Stimulated activated CD8-positive, alpha-beta memory T cell treated with anti-CD3 and anti-CD28 coated beads, Interleukin-2, amount 100 ng/mL, for 1 hour (primary cell): ENCODE measurements at places on chromosomes 6 and 20.
A peak's percentile ranks its signal among the peaks of the same experiment; 100 is the strongest.

DNA sequence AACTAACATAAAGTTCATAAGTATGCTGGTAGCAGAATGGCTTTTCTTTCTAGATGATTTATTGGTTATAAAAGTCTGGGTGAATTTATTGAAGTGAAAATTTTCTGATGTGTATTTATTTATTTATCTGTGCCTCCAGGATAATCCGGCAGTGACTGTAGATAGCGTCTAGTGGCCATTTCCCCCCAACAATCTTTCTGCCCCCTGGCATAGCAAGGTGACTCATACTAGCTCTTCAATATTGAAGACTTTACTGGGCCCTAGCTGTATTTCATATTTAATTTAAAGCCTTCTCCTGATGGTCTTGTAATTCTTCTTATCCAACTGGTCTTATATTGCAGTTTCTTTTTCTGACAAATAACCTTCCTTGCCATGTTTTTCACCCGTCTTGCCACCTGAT is 154.1 kb upstream of the SGK1 start:
- DNase-seq = no peak

DNA sequence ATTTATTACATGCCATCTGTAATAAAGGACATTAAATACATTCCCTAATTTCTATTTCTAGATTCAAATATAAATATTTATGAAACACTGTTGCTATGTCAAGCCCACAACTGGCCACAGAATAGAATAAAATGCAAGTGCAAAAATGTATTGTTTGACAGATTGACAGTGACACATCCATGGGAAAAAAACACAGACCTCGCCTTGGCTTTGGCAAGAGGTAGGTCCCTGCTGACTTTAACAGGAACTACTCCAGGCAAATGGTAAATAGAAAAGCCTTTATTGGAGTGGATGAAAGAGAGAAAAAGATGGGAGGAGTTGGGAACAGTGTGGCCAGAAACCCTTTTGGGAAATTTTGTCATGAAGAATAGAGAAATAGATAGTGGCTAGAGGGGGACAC is 622.9 kb downstream of the UTRN start:
- DNase-seq = no peak

DNA sequence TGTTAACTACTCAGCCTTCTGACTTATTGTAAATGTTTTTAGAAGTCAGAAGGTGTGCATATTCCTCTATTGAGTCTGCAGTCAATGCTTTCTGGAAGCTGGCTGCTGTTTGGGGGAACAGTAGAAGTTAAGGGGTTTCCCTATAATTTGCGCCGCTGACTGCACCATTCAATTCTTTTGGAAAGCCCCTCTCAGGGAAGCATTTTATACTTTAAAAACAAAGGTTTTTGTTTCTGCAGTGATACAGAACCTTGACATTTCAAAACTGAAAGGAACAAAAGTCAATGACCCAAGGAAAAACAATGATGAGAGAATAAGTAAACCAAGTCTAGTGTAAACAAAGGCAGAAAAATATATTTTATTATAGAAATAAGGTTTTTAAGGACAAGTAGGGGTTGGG is 120.8 kb upstream of the TNFAIP3 start:
- no peak for DNase-seq

GRCh38 chr20:61881416-61881815 is 184.3 kb downstream of the TAF4 start:
- no peak for DNase-seq

DNA sequence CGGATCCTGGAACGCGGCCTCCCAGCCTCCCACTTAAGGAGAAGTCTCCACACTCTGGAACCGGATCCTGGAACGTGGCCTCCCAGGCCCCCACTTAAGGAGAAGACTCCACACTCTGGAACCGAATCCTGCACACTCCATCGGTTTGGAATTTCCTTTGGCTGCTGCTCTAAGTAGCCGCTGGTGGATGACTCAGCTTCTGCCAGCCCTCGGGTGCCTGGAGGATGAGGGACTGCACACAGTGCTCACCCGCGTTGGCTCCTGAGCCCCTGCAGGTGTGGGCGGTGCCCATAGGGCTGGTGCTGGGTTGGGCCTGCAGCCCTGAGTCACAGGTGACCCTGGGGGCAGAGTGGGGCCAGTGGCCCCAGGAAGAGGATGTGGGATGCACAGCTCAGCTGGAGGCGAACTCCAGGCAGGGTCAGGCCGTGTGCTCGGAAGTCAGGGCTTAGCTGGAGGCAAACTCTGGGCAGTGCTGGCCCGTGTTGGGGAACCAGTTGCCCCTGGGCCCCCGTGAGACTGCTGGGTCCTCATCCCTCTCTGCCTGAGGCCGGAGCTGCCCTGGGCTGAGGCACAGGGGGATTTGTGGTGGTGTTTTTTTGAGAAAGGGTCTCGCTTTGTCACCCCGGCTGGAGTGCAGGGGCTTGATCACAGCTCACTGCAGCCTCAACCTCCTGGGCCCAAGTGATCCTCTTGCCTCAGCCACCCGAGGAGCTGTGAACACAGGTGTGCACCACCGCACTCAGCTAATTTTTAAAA is 13.9 kb upstream of the TNFRSF6B start:
- no peak for DNase-seq

- no peak for DNase-seq
These were observed 64.7 kb downstream of the SASH1 start for GRCh38 chr6:148407372-148407771.

DNA sequence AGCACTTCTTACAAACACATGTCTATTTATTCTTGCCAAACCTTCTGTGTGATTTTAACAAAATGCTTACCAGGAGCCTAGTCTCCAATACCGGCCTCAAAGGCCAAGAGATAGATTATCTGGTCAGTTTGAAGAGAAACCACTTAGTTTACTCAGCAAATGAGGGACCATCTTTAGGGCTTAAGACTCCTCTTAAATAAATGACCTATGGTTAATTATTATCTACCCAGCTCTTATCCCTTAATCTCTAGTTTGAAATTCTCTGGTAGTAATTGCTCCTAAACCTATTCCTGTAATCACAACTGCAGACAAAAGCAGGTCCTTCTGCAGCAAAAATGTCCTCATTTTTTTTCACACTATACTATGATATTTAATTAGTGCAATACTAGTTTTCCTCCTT is 301.8 kb downstream of the KIF16B start:
- no peak for DNase-seq

GRCh38 chr6:96626759-96627364 is 63.9 kb downstream of the FHL5 start:
- DNase-seq = no peak

DNA sequence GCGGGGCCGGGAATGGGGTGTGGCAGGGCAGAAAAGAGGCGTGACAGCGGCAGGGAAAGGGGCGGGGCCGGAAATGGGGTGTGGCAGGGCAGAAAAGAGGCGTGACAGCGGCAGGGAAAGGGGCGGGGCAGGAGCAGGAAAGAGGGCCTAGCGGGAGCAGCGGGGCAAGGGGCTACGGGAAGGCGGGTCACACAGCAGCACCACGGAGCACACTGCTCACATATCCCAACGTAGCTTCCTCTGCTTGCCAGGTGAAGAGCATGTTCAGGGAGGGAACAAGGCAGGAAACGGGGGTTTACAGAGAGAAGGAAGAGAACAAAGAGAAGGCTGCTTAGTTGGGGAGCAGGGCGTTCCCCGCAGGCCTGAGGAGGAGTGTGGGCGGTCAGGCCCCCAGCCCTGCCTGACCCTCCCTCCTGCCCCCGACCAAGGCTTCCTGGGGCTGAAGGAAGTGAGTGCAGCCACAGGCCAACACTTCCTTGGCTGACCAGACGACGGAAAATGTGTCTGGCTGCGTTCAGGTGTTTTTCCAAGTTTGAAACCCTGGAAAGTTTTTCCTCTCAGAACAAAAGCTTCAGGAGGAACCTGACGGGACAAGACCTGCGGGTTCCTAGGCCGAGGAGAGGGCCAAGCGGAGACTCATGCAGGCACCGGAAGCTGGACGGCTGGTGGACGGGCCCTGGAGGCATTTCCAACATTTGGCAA is 13.8 kb downstream of the UCKL1 start:
- DNase-seq = no peak

- DNase-seq = no peak
These were observed 23.6 kb upstream of the LMBRD1 start for GRCh38 chr6:69820438-69820837.

- DNase-seq = no peak
These were observed 59.2 kb downstream of the RBM38 start for GRCh38 chr20:57450419-57450818.

GRCh38 chr6:64932486-64932885 is 774.5 kb downstream of the EYS start:
- DNase-seq = no peak

GRCh38 chr6:122666418-122666817 is 56.2 kb downstream of the PKIB start:
- no peak for DNase-seq

DNA sequence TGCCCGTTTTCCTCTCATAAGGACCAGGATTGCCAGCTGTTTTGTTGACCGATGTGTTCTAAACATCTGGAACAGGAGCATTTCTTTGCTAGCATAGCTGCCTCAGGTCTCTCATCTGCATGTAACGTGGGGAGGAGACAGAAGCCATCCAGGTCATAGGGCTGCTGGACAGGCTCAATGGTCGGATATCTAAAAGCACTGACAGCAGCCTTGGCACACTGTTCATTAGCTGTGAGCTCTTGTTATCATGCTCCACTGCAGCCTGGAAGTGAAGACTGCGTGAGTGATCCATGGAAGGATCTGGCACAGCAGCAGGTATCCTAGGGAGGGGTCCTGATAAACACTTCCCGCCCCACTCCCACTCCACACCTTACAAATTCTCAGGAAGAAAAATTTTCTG is 175.3 kb downstream of the LRFN2 start:
- no peak for DNase-seq

DNA sequence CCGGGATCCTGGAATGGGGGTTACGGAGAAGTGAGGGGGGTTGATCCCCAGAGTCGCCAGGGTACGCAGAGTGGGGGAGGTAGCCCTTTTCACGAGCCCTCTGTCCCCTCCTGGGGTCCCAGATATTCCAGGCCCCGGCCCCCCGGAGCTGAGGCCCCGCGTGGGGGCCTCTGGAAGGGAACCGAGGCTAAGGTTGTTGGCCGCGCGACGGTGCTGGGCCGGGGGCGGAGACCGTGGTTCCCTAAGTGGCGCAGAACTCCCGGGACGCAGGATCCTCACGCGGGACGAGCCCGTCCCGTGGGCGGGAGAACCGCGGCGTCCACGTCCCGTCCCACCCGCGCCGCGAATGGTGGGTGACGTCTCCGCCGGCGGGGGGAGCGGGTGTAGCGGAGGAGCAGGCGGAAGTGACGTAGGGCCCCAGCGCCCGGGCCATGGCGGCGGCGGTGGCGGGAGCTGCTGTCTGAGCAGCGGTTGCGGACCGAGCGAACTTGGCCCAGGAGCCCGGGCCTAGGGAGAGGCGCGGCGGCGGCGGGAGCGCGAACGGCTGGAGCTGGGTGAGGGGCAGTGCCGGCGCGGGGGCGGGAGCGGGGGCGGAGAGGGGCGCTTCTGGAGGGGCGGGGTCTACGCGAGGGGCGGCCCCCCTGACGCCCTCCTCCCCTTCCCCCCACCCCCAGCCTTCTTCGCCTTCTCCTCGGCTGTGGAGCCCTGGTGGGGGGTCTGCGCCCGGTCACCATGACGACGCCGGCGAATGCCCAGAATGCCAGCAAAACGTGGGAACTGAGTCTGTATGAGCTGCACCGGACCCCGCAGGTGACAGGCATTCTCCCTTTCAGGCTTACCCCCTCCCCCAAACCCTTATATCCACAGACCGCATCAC is at the start of gene RING1:
TSS of gene RING1 (plus strand) at position 410 of the 877 bp plus-strand sequence. CDS start at position 733, 323 bp downstream.
- peak; percentile 79 for DNase-seq

- DNase-seq = no peak
These were observed 288.0 kb downstream of the TSHZ2 start for GRCh38 chr20:53260168-53260567.

- no peak for DNase-seq
These were observed 50.0 kb downstream of the ADAT2 start for GRCh38 chr6:143400258-143401067.

GRCh38 chr6:85402922-85403321 is 47.0 kb upstream of the NT5E start:
- no peak for DNase-seq

DNA sequence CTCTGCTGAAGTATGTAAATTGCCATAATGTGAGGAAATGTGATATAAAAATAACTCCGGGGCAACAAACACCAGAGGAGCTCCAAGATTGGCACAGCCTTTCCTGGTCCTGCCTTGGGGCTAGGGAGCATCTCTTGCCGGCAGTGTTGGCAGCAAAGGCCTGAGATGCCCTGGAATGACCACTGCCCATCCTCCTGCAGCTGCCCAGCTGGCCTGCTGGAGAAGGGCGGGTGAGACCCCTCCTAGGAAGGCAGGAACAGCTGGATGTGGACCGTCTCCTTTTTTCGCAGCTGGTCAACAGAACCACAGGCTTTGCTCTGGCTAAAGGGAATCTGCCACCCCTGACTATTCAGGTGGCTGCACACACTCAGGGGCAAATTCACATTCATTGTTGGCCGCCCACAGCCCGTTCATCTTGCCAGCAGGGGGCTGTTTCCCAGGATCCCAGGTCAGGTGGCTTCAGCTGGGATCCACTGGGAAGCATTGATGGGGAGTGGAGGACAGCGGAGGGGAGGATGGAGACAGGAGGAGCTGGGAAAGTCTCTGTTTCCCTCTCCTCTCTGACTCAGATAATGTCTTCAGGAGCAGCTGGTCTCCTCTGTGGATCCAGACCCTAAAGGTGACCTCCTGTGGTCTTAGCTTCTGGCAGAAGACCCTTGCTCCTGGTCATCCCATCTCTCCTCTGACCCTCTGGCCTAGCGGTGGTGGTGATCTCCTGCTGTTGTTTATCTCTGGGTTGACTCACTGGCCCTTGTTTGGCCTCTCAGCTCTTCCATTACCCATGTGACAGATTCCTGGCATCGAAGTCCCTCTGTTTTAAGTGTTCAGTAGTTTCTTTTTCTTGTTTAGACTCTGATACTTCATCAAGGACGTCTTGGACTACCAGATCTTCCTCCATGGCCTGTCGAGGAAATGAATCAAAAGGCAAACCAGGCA is 336.7 kb downstream of the DHX35 start:
- DNase-seq = no peak

DNA sequence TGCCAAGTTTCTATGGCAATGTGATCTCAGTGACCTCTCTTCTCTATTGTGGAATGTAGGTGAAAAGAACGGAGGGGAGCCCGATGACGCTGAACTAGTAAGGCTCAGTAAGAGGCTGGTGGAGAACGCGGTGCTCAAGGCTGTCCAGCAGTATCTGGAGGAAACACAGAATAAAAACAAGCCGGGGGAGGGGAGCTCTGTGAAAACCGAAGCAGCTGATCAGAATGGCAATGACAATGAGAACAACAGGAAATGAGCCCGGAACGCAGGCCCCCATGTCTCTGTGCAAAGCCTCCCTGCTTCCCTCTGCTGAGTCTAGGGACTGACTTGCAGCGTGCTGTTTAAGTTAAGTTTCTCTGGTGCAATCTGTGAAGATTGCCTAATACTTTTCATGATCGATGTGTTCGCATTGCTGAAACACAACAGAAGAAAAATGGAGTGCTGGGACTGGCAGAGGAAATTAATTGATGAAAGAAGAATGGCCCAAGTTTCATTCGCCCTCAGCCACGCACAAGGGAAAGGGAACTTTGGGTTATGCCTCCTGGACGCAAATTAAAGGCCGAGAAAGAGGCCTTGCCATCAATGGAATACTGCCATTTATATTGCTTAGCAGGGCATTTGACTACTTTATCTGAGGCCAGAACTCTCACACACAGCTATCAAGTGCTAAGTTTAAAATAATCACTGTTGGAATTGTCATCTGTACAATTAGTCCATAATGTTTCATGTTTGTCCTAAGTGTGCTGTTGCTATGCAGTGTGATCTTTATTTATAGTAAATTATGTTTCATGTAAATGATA is 146.4 kb downstream of the AKAP7 start:
- peak; percentile 13 for DNase-seq

GRCh38 chr20:33659341-33660034 is 2.6 kb upstream of the C20orf144 start:
- no peak for DNase-seq
